ENCODE measurements at places on chromosomes 12 and 14.

- peak; percentile 10 for DNase-seq
These were observed 645 bp downstream of the FOXA1 start for GRCh38 chr14:37594238-37594970.

DNA sequence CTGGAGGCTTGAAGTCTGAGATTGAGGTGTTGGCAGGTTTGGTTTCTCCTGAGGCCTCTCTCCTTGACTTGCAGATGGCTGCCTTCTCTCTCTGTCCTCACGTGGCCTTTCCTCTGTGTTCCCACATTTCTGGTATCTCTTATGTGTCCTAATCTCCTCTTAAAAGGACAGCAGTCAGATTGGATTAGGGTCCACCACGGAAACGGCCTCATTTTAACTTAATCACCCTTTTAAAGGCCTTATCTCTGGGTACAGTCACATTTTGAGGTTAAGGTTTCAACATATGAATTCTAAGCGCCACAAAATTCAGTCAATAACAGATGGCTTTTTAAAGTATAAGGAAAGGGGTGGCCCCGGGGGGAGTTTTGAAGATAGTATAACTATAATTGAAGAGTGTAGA, 33.5 kb downstream of the UNC79 start:
- no peak for DNase-seq

DNA sequence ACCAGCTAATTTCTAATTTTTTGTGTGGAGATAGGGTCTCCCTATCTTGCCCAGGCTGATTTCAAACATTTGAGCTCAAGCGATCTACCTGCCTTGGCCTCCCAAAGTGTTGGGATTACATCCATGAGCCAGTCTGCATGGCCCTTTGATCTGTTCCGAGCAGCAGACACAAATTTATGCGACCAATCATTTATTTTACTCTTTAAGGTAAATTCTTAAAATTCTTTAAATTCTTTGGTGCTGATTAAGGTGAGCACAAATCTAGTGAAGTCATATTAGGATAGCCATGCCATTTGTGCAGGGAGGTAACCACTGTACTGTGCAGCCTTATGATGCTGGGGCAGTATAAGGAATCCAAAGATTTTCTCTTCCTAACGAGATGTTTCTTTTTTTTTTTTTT, 135.7 kb downstream of the SRGAP1 start:
- DNase-seq = peak; percentile 53

DNA sequence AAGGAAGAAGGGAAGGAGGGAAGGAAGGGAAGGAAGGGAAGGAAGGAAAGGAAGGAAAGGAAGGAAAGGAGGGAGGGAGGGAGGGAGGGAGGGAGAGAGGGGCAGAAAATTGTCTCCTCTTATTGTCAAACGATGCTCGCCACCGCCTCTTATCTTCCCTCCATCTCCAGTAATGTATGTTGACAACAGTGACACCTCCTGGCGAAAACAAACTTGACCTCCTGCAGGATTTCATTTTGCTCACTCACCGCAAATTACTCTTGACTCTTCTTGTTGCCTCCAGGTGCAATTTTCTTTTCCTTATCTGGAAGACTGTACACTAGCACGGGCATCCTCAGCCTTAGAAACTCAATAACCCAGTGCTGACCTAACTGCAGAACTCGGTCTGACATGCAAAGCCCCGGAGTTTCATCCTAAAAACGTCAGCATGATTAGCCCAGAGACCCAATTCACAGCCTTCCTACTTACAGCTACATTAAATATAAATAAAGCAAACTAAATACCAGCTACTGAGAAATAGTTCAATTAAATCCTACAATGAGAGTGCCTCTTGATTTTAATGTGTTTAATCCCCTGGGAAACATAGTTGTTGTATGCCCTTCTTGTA, 512.4 kb upstream of the TMPO start:
- no peak for DNase-seq

DNA sequence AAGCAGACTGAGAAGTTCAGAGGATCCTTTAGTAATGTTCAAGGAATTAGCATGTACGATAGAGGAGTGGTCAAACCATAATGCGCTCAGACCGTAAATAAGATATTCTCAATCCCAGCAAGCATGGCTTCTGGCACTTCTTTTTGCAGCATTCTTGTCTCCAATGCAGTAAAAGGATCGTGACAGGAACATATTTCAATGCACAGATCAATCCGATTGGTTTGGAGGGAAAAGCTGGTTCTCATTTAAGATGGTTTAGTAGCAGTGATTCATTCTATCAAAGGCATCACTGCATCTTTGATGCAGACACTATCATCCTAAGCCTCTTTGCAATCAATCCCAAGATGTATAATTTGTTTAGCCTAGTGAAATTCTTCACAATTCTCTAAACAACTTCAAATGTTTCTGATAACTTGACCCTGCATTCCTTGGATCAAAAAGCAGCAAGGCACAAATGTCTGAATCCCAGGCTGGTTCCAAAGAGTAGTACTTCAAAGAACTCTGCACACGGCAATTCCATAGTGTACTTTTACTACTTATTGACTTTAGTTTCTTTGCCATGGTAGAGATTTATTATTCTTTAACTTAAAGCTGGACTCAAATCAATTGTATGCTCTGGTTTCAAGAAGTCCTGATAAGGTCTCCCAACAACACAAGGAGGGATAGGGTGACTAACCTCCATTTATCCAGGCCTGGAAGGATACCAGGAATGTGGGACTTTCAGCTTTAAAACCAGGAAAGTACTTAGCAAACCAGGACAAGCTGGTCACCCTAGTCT, 96.8 kb upstream of the MDM1 start:
- DNase-seq = peak; percentile 67

- peak; percentile 61 for DNase-seq
These were observed at the start of gene VSIG10 for GRCh38 chr12:118103601-118104382. VSIG10 (minus strand) TSS chr12:118104011; CDS start chr12:118103671, 340 bp downstream.

- peak; percentile 74 for DNase-seq
These were observed 727.0 kb downstream of the C12orf50 start for GRCh38 chr12:87302126-87302745.

DNA sequence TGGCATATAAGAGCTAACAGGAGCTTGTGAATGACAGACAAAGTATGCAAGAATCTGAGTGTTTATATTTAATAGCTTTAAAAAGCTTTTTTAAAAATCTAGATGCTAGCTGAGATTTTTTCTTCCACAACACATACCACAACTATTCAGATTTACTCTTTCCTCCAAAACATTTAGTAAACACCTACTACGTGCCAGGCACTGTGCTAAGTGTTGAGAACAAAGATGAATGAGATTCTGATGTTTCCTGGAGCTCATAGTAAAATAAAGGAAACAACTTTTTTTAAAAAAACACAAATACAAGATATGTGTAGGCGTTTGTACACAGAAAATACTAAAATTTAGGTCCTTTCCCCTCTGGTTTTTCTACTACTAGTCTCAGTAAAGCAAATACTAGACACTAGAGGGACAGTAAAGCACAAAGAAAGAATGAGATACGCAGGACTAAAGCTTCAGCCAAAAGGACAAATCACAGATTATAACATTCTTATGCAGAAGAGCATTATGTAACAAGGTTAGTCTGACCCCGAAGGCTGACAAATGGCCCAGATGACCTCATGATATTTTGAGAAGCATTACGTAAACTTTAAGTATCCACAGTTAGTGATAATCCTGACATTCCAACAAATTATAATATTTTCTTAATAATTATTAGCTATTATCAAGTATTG, 78.6 kb upstream of the PAWR start:
- no peak for DNase-seq

DNA sequence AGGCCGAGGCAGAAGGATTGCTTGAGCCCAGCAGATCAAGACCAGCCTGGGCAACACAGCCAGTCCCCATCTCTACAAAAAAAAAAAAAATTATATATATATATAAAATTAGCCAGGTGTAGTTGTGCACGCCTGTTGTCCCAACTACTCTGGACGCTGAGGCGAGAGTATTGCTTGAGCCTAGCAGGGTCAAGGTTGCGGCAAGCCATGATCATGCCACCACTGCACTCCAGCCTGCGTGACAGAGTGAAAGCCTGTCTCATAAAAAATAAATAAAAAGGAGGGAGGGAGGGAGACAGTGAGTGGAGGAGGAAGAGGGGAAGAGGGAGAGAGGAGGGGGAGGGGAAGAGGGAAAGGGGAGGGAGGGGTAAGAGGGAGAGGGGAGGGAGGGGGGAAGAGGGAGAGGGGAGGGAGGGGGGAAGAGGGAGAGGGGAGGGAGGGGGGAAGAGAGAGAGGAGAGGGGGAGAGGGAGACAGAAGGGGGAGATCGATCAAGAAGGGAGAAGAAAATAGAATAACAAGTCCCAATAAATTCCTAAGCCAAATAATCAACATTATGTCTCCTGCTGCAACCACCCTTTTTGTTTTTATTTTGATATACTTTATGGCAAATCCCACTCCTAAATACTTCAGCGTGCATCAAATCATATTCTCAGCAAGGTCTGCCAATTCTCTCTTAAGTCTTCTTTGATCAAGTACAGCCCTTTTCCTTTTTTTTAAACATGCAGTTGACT, 163.9 kb downstream of the MED13L start:
- no peak for DNase-seq

- DNase-seq = no peak
These were observed 11.4 kb downstream of the SLC15A5 start for GRCh38 chr12:16266085-16266484.

- DNase-seq = no peak
These were observed 84.3 kb upstream of the ANO2 start for GRCh38 chr12:6029401-6029800.

GRCh38 chr12:95674163-95674562, 116.4 kb downstream of the NTN4 start:
- no peak for DNase-seq

DNA sequence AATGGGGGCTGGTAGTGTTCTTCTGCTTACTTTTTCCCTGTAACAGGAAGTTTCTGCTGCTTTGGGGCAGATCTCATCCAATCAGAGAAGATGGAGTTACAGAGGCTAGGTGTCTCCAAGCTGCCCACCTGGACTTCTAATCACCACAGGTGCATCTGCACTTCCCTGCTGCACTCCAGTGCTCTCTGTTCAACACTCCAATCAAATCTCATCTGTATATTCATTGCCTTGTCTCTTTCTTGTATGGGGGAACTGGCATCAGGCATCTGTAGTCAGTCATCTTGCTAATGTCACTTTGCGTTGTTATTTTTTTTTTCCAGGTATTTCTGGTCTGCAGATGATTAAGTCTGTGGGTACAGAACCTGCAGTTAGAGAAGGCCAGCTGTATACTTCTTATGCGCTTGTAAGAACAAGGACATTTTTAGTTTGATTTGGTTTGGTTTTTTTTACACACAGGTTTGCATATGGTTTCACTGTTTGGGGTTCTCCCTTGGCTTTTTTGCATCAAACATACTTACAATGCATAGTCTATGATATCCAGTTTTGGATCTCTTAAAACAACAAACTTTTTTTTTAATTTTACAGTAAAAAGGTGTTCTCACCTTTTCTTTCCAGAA, 116.0 kb downstream of the METTL25 start:
- DNase-seq = no peak

GRCh38 chr14:30450631-30451545, 108.1 kb upstream of the G2E3 start:
- no peak for DNase-seq

DNA sequence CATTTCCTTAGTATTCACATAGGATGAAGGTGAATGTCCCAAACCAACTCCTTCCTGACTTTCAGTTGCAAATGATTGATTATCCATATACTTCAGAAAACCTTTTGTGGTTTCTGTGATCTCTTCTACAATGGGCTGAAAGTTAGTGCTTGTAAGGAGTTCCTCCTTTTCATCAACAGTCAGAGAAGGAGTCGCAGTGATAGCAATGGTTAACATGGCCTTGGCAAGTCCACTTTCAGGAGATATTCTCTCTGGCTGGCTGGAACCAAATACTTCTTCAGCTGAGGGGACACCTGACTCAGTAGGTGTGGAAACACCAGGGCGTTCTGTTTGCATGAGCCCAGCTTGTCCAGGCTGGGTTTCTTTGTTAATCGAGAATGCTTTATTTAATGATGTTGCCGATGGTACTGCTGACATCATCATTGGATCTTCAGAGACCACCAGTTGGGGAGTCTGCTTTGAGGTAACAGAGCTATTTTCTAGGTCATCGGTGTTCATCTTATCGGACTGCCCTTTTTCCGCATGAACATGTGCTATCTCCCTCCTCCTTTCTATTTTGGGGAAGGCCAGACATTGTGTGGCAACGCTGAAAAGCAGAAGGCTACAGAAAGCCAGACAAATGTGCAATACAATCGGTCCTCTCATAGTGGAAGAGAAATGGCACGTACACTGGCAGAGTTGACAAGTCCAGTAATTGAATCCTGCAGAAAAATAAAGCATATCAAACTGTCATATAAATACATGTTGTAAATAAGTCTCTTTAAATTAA, 13.1 kb downstream of the ARMH4 start:
- DNase-seq = no peak

DNA sequence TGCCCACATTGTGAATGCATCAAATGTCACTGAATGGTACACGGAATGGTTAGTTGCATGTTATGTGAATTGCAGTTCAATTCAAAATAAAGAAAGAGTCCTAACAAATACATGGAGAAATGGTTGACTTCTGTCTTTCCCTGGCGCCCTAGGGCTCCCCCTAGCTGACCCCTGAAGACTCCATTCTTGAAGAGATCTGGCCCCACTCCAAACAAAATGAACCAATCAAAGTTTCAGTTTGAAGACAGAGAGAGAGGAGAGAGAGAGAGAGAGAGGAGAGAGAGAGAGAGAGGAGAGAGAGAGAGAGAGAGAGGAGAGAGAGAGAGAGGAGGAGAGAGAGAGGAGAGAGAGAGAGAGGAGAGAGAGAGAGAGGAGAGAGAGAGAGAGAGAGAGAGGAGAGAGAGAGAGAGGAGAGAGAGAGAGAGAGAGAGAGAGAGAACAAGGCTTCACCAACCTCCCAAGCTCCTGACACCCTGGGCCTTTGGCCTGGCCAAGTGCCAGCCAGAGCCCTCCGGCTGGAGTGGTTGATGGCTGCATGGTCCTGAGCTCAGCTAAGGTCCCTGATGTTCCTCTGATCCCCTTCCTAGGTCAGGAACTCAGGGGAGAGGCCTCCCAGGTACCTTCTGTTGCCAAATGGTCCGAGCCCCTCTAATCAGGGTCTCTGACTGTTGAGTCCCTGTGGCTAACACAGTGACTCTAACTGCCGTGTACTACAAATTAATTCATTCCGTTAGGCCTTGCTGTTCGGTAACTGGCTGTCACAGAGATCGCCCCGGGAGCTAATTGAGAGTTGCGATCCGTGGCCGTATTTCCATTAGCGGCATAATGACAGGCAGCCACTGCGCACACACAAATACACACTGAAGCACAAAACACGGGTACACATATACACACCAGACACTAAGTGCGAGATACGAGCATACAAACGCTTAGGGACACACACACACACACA, 188.8 kb downstream of the ESRRB start:
- no peak for DNase-seq

DNA sequence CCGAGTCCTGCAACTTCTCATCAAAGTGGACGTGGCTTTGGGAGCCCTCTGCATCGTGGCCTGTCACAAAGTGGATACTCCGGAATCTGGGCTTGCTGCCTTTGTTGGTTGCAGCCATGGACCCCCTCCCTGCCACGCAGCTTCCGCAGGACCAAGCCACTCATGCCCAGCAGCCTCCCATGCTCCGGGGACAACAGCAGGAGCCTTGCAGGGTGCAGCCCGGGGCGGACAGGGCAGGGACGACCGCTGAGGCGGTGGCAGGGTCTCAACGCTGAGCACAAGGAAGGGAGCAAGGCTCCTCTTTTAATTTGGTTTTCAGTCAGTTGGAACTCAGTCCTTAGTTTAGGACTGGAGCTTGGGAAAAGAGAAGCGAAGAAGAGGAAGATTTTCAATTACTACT, 12.1 kb upstream of the ADCY6 start:
- no peak for DNase-seq

Measured in NCI-H226 (cell line).